ENCODE measurements at places on chromosomes 3 and 15.
A peak's percentile ranks its signal among the peaks of the same experiment; 100 is the strongest.

DNA sequence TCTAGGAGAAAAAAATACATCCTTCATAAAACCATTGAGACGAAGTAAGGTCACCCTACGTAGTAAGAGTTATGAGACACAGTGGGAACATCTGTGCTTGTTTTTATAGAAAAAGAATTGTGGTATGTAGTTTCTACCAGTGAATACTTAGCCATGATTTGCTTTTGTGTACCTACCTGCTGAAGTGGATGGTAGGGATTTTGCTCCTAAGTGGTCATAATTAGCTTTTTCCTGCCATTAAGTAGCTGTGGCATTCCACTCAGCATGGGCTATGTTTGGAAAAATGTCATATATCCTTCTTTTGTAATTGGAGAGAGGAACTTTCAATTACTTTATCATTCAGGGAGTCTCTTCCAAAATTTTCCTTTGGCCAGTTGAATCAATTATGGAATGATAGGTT lies 63.7 kb downstream of the CHD2 start:
- DNase-seq = no peak

DNA sequence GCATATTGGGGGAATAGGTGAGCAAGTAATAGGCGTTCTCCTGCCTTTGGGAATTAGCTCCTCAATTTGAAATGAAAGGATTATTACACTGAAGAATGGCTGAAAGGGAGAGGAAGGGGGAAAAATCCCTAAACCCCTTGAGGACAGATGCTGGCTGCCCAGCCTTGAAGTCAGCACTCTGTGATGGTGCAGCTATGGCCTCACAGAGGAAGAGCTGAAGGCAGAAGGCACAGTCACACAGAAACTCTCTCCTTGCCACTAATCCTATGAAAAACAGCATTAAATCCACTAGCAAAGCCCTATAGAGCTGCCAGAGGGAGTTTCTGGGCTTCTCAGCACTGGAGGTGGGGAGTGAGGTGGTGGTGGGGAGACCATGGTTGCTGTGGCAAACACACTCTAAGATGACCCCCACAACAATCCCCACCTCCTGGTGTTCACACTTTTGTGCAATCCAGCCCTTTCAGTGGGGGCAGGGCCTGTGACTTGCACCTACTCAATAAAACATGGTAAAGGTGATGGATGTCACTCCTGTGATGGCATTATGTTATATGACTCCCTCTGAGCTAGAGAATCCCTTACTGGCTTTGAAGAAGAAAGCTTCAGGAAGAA lies 101.2 kb downstream of the RFTN1 start:
- DNase-seq = no peak

DNA sequence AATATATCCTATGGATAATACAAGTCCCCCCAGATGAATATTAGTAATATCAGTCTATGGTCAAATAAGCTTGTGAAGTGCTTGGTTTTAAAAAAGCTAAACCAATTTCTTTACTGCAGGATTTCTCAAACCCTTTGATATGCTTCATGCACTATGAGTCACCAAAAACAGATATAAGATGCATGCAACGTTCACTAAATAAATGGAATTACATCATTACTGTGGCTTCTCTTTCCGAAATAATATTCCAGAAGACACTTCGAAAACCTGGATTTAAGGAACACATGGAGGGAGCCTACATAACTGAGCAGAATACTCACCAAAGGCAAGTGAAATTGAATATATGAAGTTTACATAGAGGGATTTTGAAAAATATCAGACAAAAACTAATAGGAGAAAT lies 126.3 kb upstream of the ABI3BP start:
- DNase-seq = no peak

- DNase-seq = no peak
Observed at GRCh38 chr15:29309139-29309538, 39.5 kb upstream of the NSMCE3 start.

- DNase-seq = no peak
Observed at GRCh38 chr15:73010154-73011152, 41.8 kb upstream of the NEO1 start.

GRCh38 chr15:73048624-73049295 lies 3.5 kb upstream of the NEO1 start:
- DNase-seq = no peak

- no peak for DNase-seq
Observed at GRCh38 chr15:63876085-63876662, 42.4 kb upstream of the HERC1 start.

DNA sequence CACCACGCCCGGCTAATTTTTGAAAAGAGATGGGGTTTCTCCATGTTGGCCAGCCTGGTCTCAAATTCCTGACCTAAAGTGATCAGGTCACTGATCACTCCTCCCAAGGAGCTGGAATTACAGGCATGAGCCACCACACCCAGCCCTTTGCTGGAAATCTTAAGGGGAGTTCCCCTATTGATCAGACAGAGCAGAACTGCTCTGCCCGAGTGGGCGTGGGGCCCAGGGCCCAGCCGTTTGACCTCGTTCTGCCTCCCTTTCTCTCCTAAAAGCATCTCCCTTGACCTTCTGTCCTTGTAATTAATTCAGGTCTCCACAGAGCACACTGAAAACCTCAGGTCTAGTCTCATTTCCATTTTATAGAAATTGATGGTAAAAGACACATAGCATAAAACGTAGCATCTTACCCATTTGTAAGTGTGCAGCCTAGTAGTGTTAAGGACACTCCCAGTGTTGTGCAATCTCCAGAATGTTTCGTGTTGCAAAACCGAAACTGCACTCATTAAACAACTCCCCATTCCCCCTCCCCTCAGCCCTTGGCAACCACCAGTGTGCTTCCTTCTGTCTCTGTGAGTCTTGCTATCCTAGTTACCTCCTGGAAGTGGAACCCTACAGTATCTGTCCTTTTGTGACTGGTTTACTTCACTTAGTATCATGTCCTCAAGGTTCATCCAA lies 89.3 kb downstream of the SLCO3A1 start:
- DNase-seq = peak; percentile 93

GRCh38 chr15:31236184-31237042 lies 90.2 kb upstream of the KLF13 start:
- peak; percentile 68 for DNase-seq

DNA sequence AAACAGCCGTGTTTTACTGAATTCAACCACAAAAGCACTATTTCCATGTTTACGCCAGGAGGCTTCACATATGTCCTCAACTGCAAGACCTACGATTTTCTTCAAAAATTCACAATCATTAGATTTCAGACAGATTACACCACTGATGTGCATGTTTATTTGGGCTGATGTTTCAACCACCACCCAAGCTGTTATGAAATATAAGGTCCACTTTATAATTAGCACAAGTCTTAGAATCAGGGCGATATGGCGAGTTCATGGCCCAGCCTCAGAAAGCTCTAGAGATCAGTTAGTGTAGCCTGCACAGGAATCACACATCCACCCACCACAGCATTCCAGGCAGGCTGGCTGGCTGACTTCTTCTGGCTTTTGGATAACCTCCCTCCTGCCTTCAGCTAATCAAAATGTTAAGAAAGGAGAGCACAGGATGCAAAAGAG lies 15.4 kb downstream of the SH3BP5 start:
- no peak for DNase-seq

DNA sequence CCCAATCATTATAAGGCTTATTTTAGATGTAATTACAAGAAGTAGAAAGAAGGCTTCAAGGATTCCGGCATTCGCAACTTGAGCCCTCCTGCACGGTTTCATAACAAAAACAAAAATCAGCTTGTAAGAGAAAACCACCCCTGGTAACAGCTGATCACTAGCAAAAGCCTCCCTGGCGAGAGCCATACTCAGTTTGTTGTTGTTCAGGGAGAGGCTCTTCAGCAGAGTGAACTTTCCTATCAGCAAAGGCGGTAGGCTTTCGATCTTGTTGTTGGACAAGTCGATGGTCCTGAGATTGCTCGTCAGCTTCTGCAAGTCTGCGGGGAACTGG lies 710 bp downstream of the LRRC57 start:
- DNase-seq = no peak

- DNase-seq = no peak
Observed at GRCh38 chr3:192706272-192706671, 21.1 kb downstream of the FGF12 start.

DNA sequence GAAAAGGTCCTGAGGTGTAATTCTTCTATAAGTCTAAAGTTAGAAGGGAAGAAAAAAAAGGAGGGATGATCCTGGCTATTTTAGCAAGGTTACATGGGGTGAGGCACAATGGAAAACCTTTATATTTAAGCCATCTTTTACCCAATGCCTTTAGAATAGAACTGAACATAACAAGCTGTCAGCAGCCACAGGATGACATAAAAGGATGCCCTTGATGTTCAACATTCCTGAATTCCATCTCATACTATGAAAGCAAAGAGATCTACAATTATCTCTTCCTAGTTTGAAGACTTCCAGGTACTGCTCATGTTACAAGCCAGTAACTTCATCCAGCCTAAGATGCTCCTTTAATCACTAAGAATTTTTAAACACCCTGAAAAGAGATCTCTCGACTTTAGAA lies 26.9 kb downstream of the NEK10 start:
- no peak for DNase-seq

GRCh38 chr3:19267040-19267439 lies 118.7 kb downstream of the KCNH8 start:
- DNase-seq = no peak

DNA sequence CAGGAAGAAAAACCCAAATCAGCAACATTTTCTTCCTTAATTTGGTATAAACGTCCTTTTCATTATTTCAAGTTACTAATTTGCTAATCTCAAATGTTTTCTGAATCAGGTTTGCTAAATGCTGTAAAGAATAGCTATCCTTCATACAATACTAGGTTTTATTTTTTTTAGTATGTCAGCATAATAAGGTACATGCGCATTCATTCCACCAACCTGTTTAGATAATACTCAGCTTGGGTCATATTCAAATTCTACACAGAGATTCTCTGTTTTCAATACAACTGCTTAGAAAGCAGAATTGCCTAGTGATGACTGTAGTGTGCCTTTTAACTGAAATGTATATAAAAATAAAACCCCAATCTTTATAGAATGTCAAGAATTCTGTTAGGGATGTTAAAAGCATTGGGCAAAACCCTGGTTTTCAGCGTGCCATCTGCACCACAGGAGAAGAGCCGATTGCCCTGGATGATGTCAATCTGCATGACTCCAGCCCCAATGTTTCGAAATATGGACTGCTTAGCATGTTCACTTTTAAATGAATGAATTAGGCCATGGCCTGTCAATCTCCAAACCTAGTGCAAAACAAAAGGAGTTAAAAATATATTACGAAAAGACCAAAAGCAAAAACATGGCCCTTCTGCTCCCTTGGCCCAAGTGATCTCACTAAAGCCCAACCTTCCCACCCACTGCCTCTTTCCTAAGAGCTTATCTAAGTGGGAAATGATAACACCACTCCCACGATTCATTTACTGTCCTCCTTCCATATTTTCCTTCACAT lies 107.4 kb downstream of the GLDN start:
- DNase-seq = no peak

- DNase-seq = peak; percentile 40
Observed at GRCh38 chr3:189132231-189132671, 39.5 kb upstream of the TPRG1 start.

DNA sequence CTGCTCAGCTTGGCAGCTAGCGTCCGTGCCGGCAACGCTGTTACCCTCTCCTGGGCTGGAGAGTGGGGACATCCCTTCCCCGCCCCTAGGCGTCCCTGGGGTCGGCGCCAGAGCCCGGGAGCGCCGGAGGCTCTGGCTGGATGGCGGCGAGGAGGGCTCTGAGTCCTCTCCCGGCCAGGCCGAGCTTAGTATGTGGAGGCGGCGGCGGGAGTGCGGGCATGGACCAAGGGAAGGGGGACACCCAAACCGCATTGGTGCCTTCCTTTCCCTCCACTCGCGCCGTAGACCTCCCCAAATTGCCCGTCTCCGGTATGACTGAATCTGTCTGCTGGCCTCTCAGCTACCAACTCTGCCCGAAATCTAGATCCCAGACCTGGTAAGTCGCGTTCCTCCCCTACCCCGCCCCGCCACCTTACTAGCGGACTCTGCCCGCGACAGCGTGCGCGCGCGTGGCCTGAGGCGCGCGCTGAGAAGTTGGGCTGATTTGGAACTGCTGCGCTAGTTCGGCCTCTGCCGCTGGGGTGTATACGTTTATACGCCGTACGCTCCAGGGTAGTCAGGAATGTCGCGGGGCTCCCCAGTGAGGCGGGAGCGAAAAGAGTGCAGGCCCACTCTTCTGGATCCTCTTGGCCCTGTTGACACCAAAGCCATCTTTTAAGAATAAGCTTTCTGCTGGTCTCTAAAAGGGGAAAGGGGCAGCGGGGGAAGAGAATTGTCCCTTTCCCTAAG lies 12.2 kb downstream of the ZIC1 start:
- no peak for DNase-seq

- no peak for DNase-seq
Observed at GRCh38 chr15:87118846-87119245, 1039.2 kb downstream of the AGBL1 start.

GRCh38 chr3:139732729-139733128 lies 55.0 kb upstream of the NMNAT3 start:
- DNase-seq = no peak

DNA sequence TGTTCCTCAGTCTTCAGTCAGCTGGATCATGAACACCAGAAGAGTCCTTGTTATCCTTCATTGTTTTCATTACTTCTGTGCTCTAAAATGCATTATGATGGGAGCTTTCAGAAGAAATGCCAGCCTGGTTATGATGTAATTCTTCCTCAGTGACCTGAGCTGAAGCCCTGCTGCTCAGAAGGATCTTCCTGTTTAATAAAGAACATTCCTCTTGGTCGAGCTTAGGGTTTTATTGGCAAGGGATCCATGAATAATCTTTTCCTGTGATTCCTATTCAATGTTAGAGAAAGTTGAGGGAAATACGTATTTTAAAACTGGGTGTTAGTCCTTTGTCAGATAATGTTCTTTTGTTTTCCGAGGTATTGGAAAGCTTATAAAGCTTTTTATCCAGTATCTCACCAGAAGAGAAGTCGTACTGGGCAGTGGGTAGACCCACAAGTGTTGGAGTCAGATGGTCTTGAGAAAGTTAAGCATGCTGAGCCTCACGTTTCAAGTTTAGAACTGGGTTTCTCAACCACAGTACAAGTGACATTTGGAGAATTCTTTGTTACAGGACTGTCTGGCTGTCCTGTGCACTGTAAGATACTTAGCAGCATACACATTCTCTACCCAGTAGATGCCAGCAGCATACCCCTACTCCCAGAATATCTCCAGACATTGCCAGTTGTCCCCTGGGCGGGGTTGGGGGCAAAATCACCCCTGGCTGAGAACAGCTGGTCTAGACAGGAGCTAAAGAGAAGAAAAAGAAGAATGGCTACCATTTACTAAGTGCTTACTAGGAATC lies 212.3 kb upstream of the BHLHE40 start:
- DNase-seq = no peak

GRCh38 chr3:72144773-72145505 lies 360.0 kb upstream of the PROK2 start:
- DNase-seq = no peak

- no peak for DNase-seq
Observed at GRCh38 chr3:67401921-67402320, 252.5 kb downstream of the SUCLG2 start.
